ENCODE measurements at places on chromosomes 4 and X.

GRCh38 chr4:185437809-185438208 lies 12.0 kb upstream of the UFSP2 start:
- no peak for DNase-seq

DNA sequence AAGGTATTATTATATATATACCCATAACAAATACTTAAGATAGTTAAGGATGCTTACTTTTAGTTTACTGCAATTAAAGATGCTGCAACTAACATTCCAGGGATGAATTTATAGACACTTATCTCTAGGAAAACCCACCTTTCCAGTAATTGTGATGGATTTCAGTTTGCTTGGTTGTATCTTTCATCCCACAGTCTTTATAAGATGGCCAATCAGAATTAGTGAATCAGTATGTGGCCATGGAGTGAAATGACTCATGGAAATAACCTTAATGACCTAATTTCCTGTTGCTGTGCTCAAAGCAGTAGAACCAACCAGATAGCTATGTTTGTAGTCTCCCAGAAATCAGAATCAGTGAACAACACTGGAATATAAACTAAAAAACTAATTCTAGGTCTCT lies 26.4 kb downstream of the MOSPD2 start:
- no peak for DNase-seq

DNA sequence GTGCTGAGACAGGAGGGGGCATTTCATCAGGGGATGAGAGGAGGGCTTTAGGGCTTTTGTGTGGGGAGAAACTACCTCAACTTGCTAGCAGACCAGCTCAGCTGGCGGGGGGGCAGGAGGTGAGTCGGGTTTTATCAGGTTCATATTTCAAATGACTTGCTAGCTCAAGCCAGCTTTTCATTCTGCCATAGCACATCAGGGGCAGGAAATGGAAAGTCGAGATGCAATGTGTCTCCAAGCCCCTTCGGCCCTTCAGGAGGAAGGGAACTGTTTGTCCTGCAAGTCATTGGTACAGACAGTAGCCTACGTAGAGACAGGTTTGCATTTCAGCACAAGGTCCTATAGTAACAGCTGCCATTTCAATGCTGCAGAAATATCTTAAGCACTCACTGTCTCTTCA lies 194.1 kb downstream of the PTTG2 start:
- no peak for DNase-seq

GRCh38 chrX:16310326-16310725 lies 143.0 kb downstream of the MAGEB17 start:
- DNase-seq: no peak

- DNase-seq: no peak
Observed at GRCh38 chr4:170423137-170423536, 333.4 kb upstream of the AADAT start.

DNA sequence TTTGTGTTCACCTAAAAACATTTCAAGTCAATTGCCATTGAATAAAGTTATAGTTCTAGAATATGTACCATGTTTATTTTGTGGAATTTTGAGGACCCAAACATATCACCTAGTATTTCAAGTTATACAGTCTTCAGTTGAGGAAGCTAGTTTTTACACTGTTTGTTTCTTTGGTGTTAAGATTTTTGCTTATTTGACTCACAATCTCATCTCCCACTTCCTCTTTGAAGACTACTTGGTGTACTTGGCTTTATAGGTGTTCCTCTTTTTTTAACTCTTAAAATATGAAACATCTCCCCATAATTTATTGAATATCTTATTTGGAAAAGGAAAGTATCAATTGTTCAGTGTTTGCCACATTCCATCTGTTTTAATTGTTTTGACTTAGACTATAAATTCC lies 675.4 kb downstream of the RAPGEF2 start:
- DNase-seq: no peak

GRCh38 chr4:90152024-90152423 lies 24.8 kb downstream of the CCSER1 start:
- DNase-seq: no peak

DNA sequence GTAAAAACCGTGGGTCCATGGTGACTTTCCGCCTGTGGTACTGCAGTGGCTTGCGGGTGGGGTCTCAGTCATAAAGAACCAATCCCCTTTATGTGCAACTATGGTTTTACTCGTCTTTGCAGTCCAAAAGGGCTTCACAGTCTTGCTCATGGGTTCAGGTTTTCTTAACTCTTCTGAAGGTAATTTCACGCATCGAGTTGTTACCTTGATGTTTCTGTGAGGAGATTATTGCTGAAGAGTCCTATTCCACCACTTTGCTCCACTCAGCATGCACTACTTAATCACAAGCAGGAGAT lies 41.5 kb downstream of the F8 start:
- DNase-seq: no peak

DNA sequence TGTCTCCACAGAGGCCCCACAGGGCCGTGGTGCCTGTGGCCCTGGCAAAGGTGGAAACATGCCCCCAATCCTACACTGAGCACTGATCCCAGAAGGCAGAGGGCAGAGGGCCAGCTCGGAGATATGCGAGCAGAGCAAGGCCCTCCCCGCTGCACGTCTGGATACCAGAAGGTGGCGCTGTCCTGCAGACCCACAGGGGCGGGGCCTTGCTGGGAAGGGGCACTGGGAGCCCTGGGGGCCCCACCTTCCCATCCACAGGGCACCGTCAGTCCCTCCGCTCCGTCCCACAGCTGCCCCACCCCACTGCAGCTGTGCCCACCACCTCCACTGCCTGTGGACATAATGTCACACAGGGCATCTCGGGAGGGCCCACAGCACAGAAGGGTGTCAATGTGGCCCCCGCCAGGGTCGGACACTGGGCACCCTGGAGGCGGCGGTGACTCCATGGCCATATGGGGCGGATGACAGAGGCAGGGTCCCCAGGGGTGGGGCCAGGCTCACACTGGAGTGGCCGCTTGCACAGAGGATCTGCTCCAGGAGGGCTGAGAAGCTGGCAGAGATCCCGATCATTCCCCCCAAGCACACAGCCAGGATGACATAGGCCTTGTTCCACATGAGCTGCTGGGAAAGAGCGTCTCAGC lies 4.8 kb downstream of the SLC49A3 start:
- DNase-seq: peak; percentile 50

DNA sequence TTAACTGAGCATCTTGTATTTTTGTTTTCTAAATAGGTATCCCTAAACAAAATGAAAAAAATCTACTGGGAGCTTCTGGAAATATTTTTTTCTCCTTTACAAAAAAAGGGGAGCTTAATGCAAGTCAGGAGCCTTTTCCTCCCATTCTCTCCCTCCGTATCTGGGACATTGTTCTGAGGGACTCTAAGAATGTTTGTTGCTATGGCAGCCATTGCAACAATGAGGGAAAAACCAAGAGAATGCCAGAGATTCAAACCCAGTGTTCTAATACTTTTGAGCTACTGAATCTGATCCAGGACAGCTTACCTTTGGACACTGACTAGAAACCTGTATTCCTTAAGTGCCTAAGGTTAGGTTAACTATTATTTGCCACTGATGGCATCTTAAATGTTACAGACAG lies 485.7 kb upstream of the HS3ST1 start:
- no peak for DNase-seq

- DNase-seq: no peak
Observed at GRCh38 chr4:5964030-5964429, 54.2 kb downstream of the C4orf50 start.

DNA sequence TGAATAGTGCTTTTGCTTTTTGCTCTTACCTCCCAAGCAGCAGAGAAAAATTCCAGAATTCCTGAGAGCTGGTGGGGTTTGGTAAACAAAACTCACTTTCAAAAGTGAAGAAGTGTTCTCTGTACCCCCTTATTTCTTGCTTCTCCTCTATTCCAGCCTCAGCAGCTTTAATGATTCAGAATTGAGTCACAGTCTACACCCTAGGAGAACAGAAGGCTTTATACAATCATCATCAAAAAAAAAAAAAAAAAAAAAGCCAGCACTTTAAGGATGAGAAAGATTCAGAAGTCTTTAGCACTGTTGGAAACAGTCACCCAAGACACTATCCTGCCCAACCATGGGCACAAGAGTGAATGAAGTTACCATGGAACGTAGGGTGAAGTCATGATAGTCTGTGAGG lies 1583.1 kb upstream of the PCDH10 start:
- no peak for DNase-seq

DNA sequence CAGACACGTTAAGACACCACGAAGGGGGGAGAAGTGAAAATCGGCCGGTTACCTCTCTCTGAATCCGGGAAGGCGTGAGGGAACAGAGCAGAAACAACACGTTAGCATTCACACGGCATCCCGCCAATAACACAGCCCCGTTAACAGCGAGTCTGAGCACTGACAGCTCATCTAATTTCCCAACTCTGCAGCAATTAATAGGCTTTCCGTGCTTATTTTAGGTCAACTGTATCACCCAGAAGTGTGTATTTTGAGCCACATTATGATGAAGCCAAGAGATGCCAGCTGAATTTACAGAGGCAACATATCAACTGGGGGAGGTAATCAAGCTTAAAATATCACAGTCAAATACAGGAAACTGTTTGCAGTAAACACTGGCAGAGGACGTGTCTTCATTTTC lies 92.6 kb downstream of the NSUN7 start:
- DNase-seq: no peak

DNA sequence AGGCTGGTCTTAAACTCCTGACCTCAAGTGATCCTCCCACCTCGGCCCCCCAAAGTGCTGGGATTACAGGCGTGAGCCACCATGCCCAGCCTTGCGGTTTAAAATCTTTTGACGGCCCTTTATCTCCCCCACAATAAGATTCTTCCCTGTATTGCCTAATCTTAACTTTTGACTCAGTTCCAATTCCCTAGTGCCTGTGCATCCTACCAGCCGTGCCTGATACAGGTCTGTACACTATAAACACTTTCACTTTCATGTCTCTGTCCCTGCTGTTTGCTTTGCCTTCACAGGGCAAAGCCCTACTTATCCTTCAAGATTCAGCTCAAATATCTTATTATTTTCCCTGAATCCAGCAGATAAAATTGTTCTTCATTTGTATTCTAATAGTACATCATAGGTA lies 74.6 kb downstream of the WDR44 start:
- no peak for DNase-seq

GRCh38 chr4:122005064-122005755 lies 53.4 kb upstream of the TRPC3 start:
- no peak for DNase-seq

DNA sequence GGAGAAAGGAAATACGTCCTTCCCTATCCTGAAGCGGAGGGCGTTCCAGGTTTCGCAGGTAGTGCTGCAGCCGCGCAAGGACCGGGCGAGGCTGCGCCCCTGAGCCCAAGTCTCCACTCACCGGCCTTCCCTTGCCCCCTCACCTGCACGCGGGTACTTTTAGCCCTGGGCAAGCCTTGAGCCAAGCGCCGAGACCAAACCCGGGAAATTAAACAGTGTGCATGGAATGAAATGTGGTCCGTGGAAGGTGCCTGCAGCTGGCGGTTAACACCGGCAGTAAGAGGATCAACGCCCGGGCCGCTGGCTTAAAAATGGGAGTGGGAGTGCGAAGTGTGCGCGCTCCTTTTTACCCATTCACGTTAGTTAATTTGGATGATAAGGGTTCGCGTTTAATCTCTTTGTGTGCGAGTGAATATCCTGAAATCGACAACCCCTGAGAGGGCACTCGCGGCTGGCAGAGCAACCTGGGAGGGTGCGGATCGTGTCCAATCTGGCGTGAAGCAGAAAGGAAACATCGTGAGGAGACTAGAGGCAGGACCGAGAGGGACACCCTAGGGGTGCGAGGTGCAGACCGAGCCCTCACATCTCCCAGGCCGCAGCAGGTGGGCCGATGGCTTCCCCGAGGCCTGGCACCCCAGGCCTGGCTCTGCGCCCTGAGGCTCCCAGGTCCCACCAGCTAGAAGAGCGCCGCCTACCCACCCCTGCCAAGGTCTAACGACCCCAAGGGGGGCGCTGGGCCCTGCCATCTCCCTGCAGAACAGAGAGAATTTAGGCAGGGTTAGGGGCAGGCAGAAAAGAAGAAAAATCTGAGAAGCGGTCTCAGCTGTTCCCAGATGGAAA lies 2.0 kb upstream of the HELT start:
- no peak for DNase-seq

GRCh38 chr4:40227284-40227683 lies 30.5 kb downstream of the RHOH start:
- DNase-seq: no peak

DNA sequence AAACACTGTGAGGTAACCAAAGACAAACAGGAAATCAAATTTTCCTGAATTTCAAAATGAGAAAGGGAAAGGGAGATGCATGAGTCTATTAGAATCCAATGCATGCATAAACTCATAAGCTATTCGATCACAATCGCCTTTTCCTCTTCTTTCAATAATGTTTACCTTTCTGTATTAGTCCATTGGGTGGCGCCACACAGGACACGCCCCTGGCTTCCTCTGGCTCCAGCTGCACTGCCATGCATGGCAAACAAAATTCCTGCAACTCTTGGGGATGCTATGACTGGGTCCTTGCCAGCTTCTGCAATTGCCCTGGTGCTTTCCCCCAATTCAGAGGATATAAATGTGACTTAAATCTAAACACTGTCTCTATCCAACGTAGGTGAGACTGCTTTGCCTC lies 424.5 kb upstream of the PCDH7 start:
- DNase-seq: no peak

- DNase-seq: no peak
Observed at GRCh38 chr4:82585690-82586435, 24.1 kb upstream of the TMEM150C start.

DNA sequence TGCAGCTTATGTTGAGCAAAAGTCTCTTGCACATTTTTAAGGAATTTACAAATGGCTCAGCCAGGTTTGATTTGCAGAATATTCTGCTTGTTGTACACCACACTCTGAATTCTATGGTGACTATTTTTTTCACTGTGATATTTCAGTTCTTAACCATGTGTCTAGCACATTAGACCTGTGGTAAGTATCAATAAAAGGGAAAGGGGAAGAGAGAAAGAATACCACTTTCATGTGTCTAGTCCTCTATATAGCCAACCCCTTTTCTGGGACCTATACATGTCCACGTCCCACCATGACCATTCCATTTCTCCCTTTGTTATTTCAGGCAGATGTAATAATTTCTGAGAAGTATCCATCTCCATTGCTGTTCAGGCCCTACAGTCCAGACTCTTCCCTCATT lies 121.3 kb upstream of the PNPLA4 start:
- no peak for DNase-seq

DNA sequence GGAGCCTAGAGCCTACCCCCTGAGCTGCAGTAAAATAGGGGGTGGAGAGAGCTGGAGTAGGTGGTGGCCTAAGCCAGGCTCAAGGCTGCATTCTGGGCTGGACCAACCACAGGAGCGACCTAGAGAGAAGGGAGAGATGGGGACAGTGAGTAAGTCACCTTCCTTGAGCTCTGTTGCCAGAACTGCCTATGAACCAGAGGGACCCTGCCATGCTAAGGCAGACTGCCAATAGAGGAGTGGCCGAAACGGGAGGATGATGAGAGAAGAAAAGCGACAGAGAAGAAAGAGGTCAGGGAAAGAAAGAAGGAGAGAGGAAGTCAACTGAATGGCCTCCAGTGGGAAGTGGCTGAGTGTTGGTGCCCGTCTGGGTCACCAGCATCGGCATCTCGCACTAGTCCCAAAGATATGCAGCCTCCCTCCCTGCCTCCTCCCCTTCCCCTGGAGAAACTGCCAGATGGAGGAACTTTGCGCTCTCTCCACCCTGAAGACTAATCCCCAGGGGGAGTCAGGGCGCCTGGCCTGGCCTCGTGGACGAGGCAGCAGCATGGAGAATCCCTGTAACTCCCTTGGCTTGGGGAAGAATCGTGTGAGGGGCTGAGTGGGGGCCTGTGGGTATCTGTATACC lies 28.8 kb downstream of the ELF4 start:
- DNase-seq: no peak
